MCF 10A (cell line): ENCODE measurements at places on chromosomes 3 and 15. TPM values are rescaled to one million over a fixed set of nuclear protein-coding genes. Genes with fewer than 3 reads are reported as not detected.

- no peak overlapping the region for H3K27ac ChIP-seq
- no peaks in the 10 kb centered on the region for H3K27me3 ChIP-seq
- H3K4me1 ChIP-seq, result no peaks in the 10 kb centered on the region
- DNase-seq, result no peak
- H3K36me3 ChIP-seq, result no peaks in the 10 kb centered on the region
These were observed 64.5 kb downstream of the TRAT1 start for GRCh38 chr3:108887121-108887520.

DNA sequence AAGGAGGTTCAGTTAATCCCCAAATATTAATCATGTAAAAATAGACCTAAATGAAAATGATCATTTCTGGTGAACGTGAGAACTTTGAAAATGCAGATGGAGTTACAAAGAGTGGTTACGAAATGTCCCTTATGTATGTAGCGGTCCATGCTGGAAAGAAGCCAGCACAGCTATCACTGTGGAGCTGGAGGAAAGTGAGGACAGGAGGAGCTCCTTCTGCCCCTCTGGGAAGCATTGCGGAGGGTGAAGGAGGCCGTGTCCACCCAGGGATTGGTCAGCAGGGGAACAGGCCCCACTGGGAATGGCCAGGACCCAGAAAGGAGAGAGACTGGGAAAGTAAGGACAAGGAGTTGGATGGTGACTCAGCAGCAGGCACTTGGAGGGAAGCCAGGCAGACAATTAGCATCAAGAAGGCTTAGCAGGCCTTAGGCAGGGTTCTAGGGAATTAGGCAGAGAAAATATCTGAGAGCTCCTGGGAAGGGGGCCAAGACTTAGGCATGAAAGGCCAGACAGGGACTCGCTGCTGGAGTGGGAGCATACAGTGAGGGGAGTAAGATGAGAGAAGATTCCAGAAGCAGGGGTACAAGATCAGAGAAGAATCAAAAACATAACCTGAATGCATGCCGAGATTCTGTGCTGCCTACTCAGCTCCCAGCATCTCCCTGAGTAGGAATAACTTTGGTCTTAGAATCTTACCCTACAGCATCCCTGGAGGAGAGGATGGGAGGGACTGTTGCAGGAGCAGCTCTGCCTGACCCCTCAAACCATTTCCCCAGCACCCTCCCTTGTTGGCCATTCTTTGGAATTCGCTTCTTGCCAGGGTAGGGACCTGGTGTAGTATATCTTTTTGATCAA, 171.0 kb upstream of the UMPS start:
- no peak overlapping the region for H3K27ac ChIP-seq
- peaks cover 45% of the 10 kb centered on the region for H3K27me3 ChIP-seq
- H3K4me3 ChIP-seq, result no peak overlapping the region
- no peaks in the 10 kb centered on the region for H3K36me3 ChIP-seq

DNA sequence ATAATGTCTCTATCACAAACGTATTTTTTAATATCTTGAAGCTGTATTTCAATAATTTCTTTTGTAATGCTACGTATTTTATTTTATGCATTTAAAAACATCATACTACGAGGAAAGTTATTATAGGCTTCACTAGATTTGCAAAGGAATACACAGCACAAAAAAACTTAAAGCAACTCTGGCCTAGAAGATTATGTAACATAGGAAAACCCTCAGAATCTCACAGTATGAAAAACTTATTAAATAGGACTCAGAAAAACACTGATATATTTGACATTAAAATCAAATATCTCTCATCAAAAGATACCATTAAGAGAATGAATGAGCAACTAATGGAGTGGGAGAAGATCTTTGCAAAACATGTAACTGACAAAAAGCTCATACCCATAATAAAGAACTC, 63.7 kb downstream of the DMXL2 start:
- DNase-seq, result no peak
- H3K27me3 ChIP-seq, result no peaks in the 10 kb centered on the region
- H3K4me3 ChIP-seq, result no peak overlapping the region
- H3K36me3 ChIP-seq, result peaks cover 6% of the 10 kb centered on the region
- no peak overlapping the region for H3K27ac ChIP-seq

GRCh38 chr3:117885011-117885441, 1149.6 kb downstream of the IGSF11 start:
- no peaks in the 10 kb centered on the region for H3K27me3 ChIP-seq
- no peak for DNase-seq
- no peaks in the 10 kb centered on the region for H3K4me1 ChIP-seq
- no peak overlapping the region for H3K4me3 ChIP-seq

- no peak overlapping the region for H3K4me3 ChIP-seq
- no peaks in the 10 kb centered on the region for H3K4me1 ChIP-seq
- H3K36me3 ChIP-seq, result no peaks in the 10 kb centered on the region
- H3K27me3 ChIP-seq, result no peaks in the 10 kb centered on the region
- no peak overlapping the region for H3K27ac ChIP-seq
These were observed 406.3 kb upstream of the BCHE start for GRCh38 chr3:166243511-166243910.

SCAMP5 gene
- total RNA-seq, result 0.54 and 0.96 TPM in 2 replicates

GPR87 gene
- 41.9 and 51.8 TPM in 2 replicates for total RNA-seq

ROPN1 gene
- total RNA-seq, result not detected in 2 replicates

SOX14 gene
- total RNA-seq, result not detected in 2 replicates

LPP gene
- total RNA-seq, result 107 and 117 TPM in 2 replicates

SAMD7 gene
- not detected in 2 replicates for total RNA-seq
